NCI-H1417 treated with DMSO at 0.1 percent for 48 hours (cell line): ENCODE measurements at places on chromosomes 5 and 9.

DNA sequence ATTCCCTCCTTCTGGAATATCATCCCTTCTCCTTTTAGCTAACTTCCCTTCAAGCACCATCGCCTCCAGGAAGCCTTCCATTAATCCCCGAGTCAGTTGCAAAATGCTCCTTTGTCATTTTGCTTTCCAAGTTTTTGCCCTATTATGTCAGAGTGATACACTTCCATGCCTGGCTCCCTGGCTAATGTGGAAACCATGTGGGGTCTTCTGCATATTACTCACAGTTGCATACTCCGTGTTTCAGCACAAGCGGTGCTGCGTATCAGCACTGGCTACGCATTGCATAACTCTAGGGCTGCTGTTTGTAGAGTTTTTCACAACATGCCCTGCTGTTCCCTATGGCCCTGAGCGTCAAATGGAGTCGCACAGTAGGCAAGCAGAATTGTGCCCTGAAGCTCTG, 1.9 kb downstream of the TEX53 start:
- DNase-seq: no peak

GRCh38 chr9:2420543-2420942, 201.0 kb upstream of the VLDLR start:
- peak; percentile 54 for DNase-seq

GRCh38 chr9:124849801-124850200, 3.5 kb upstream of the WDR38 start:
- DNase-seq: no peak

DNA sequence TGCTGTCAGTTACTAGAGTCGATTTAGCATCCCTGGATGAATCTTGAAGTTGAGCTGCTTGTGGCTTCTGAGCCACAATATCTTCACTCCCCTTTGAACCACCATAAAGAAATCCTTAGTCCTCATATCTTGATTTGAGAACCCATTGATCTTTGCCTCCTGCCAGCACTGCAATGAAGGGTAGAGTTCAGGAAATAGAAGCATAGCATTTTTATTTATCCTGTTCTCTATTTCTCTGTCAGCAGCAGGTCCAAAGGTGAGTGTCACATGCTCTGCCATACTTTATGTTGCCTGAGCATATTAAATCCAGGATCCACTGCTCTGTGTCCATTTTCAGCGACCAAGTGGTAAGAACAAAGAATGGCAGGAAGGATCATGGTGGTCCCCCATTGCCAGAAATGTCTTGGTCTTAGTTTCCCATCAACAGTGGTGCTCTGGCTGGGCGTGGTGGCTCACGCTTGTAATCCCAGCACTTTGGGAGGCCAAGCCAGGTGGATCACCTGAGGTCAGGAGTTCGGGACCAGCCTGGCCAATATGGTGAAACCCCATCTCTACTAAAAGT, 80.2 kb upstream of the PANK3 start:
- DNase-seq: no peak

DNA sequence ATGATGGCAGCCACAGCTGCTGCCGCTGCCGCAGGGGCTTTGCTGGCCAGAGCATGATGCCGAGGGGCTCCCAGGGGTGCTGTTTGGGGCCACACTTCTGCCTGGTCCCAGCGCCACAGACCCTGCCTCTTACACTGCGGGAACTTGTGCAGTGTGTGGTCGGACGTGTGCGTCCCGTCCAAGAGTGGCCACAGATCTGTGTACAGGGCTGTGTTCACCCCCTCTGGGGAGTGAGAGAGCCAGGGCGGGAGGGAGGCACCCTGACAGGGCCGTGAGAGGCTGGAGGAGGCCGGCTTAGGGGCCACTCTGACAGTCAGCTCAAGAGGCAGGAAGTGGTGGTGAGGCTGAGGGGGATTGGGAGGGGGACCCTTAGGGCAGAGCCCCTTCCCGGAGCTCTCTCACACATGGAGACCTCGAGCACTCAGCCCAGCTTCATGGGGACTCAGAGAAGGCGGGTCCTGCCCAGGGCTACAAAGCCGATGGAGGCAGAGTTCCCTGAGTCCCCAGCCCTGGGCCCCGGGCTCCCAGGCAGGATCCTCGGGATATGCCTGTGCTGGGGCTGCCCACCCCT, 13.1 kb upstream of the CARD19 start:
- DNase-seq: no peak

DNA sequence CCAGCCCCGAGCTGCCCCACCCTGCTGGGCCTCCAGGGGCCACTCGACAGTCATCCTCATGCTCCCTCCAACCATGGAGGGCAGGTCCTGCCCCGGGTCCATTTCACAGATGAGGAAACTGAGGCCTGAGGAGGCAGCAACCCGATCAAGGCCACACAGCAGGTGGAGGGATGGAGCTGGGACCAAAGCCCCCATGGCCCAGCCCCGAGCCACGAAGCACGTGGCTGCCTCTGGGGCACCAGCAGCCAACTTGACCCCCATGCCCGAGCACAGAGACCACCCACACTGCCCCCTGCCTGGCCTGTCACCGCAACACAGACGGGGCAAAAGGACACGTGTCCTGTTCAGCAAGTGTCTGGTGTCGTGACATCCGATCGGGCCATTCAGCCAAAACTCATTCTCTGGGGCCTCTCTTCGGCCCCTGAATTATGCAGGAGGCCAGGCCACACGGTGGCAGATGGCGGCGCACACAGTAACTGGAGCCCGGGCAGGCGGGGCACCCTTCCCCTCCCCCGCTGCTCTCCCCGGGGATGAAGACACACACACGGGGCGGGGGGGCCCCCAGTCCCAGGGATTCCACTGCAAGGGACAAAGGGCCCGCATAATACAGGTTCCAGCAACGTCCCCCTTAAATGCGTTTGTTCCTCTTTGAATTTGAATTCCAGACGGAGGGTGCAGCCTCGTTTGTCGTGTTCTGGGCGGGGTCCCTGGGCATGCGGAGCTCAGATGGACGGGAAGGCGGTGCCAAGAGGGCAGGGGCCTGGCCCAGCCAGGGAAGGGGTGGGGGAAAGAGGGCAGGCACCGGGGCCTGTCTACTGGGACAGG, 29.4 kb upstream of the TMEM250 start:
- DNase-seq: no peak

- DNase-seq: no peak
Observed at GRCh38 chr9:136291306-136292025, 12.4 kb downstream of the CCDC187 start.

GRCh38 chr5:2133080-2133479, 250.4 kb upstream of the IRX4 start:
- DNase-seq: no peak

- DNase-seq: no peak
Observed at GRCh38 chr9:37311938-37312708, 110.4 kb upstream of the GRHPR start.

GRCh38 chr9:78314550-78314949, 17.6 kb downstream of the PSAT1 start:
- no peak for DNase-seq

DNA sequence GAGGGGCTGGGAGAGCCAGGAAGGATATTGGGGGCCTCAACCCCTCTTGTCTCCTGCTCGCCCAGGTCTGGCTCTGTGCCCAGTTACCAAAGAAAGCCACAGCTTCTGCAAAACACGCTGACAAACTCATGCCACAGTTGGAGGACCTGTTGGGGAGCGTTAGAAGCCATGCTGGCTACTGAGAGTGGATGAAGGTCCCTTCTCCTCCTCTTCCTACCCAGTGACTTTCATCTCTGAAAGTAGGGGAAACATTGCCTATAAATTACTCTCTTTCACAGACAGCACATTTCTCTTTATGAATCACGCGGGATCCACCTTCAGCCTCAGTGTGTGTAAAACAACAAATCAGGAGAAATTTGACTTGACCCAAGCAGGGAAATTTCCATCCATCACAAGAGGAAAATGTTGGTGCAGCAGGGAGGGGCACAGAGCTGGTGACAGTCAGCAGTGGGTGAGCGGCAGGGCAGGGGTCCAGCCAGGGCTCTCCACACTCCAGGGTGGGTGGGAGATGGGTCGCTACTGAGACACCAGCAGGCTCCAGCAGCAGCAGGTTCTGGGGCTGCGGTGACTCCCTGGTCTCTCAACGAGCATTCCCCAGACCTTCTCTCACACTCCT, 181.9 kb downstream of the FGF18 start:
- DNase-seq: no peak

- no peak for DNase-seq
Observed at GRCh38 chr9:115030006-115030405, 88.0 kb downstream of the TNC start.

DNA sequence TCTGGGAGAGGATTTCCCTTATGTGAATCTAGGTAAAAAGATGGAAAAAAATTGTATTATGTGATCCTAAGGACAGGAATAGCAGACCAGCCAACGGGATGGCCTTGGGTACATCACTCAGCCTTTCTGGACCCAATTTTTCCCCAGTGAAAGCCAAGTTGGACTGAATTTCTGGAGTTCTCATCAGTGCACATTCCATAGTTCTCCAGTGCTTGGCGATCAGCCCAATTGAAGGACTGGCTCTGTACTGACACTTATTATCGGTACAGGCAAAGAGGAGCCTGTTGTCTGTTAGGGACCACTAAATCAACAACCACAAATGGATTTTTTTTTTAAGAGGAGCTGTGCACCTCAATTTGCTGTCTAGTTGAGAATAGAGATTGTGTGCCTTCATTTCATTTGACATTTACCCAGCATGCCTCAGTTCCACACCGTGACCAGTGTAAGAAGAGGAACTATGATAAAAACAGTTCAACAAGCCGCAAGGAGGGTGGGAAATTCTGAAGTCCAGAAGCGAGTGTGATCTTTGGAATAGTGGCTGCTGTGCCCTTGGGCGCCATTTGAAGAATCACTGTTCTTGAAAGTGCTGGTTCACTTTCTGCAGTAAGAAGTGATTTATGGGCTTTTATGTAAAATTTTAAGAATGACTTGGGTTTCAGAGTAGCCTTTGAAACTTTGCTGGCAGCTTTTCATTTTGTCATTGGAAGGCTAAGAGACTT, 8.0 kb downstream of the ARL10 start:
- DNase-seq: no peak

DNA sequence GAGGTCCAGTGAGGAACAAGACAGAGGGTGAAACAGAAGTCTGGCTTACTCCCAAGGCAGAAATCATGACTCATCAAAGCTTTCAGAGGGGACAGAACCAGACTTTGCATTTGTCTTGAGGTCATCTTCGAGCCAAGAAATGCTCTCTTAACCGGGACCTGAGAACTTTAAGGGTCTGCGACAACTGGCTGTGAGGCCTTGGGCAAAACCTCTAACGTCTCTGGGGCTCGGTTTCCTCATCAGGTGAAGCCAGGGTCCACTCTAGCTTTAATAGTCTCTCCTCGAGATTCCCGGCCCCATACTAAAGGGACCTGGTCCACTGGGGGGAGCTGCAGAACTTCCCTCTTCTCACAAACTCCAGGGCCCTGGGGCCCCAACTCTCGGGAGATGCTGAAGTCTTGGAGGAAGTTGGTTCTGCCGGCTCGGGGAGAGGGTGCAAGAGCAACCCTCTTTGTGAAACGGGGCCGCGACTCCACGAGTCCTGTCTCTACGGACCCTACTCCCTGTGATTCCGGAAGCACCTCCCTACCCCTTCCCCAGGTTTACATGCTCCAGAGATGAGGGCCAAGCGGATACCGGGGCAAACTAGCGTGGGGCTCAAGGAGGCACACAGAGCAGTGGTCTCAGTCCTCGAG, 2.6 kb downstream of the GLIS3 start:
- no peak for DNase-seq
